ENCODE measurements at places on chromosomes 1 and 21. TPM values are rescaled to one million over a fixed set of nuclear protein-coding genes. Genes with fewer than 3 reads are reported as not detected.

The AKR7A3 gene
- total RNA-seq, result 390 TPM

The MROH7 gene
- total RNA-seq, result 8.0 TPM

The DRAXIN gene
- total RNA-seq, result 0.12 TPM

The SMCP gene
- not detected for total RNA-seq

The CYP2J2 gene
- total RNA-seq, result 14.6 TPM

The HES4 gene
- 25.6 TPM for total RNA-seq

The ARHGAP30 gene
- 16.2 TPM for total RNA-seq

The SPATA6 gene
- 30.1 TPM for total RNA-seq

The CHIT1 gene
- 0.06 TPM for total RNA-seq

The NEGR1 gene
- 26.9 TPM for total RNA-seq

The SLAMF9 gene
- not detected for total RNA-seq

The SPRR2F gene
- not detected for total RNA-seq

The ACTL8 gene
- total RNA-seq, result not detected

The TXNIP gene
- 446 TPM for total RNA-seq

The RNASEL gene
- 16.7 TPM for total RNA-seq

The PLEKHA6 gene
- total RNA-seq, result 115 TPM

The FNBP1L gene
- total RNA-seq, result 57.1 TPM

The TCHH gene
- total RNA-seq, result 0.09 TPM

The CYP4Z1 gene
- total RNA-seq, result not detected

The RTCA gene
- 38.1 TPM for total RNA-seq

The SLC45A3 gene
- total RNA-seq, result 13.6 TPM

The FMO1 gene
- not detected for total RNA-seq

The SPRR3 gene
- 42.5 TPM for total RNA-seq

The DYRK3 gene
- total RNA-seq, result 17.6 TPM

The SYPL2 gene
- total RNA-seq, result 3.1 TPM

The TSPEAR gene
- total RNA-seq, result 0.06 TPM

The HES3 gene
- not detected for total RNA-seq

The ADGRL4 gene
- 9.3 TPM for total RNA-seq

The LCE2A gene
- total RNA-seq, result not detected

The CD52 gene
- total RNA-seq, result 21.1 TPM

The CELA2A gene
- 1.8 TPM for total RNA-seq

The RPTN gene
- total RNA-seq, result not detected

The MFAP2 gene
- 19.8 TPM for total RNA-seq

The PRAMEF27 gene
- total RNA-seq, result not detected

The ETV3 gene
- 27.0 TPM for total RNA-seq

The SERTAD4 gene
- total RNA-seq, result 2.6 TPM

The KIF2C gene
- 1.6 TPM for total RNA-seq

The SMPDL3B gene
- total RNA-seq, result 7.0 TPM

The DDR2 gene
- 48.3 TPM for total RNA-seq

The WNT4 gene
- total RNA-seq, result 11.5 TPM

The FAM151A gene
- not detected for total RNA-seq

The LRRC38 gene
- total RNA-seq, result not detected

The KLHDC9 gene
- total RNA-seq, result 14.3 TPM

The OR2L8 gene
- total RNA-seq, result not detected

The GABRD gene
- 1.2 TPM for total RNA-seq

The COL24A1 gene
- total RNA-seq, result 1.5 TPM

The DMRTA2 gene
- total RNA-seq, result not detected

The NEXN gene
- total RNA-seq, result 36.5 TPM

The TNFRSF9 gene
- total RNA-seq, result 0.35 TPM

The OR2T5 gene
- total RNA-seq, result not detected

The F13B gene
- 2.3 TPM for total RNA-seq

The OPRD1 gene
- not detected for total RNA-seq

The C1orf94 gene
- not detected for total RNA-seq
